Stimulated activated CD4-positive, alpha-beta T cell treated with anti-CD3 and anti-CD28 coated beads, TNF-alpha, amount 100 ng/mL, for 4 hours (primary cell): ENCODE measurements at places on chromosomes 12 and 14.

- DNase-seq: no peak
These were observed 59.8 kb downstream of the FRMD6 start for GRCh38 chr14:51711505-51711904.

- DNase-seq: no peak
These were observed 86.6 kb upstream of the OTX2 start for GRCh38 chr14:56896922-56897321.

DNA sequence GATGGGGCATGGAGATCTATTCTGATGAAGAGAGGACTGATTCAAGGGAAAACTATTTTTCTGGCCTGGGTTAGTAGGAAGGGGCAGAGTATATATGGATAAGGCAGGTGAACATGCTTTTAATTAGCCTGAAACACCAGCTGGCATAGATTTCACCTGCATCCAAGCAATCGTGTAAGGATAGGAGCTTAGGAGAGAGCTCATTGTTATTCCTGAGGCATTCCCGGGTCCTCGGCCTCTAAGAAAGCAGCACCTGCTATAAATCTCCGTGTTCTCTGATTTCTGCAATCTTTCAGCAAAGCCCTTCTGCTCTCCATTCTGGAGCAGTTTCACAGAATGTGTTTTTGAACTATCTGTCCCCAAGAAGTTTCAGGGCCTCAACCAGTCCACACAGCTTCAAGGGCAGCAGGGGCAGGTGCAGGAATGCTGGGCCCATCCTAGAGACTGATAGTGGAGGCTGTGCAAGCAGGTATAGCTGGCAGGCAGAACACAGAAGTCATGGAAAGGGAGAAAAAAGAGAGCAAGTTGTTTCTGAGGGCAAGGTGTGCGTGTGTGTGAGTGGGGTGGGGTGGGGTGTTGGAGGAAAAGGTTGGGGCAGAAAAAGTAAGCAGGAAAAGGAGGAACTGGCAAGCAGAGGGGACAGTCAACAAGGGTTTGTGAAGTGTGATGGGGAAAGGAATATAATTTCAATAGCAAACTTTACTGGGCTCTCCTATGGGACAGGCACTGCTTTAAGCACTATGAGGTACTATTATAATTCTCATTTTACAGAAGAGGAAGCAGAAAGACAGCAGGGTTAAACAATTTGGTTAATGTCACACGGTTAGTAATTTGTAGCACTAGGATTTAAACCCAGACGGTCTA is 203.7 kb upstream of the SSTR1 start:
- no peak for DNase-seq

- DNase-seq: no peak
These were observed 69.7 kb downstream of the SLC24A4 start for GRCh38 chr14:92392711-92393110.

GRCh38 chr14:99028041-99028440 is 244.0 kb downstream of the BCL11B start:
- no peak for DNase-seq

DNA sequence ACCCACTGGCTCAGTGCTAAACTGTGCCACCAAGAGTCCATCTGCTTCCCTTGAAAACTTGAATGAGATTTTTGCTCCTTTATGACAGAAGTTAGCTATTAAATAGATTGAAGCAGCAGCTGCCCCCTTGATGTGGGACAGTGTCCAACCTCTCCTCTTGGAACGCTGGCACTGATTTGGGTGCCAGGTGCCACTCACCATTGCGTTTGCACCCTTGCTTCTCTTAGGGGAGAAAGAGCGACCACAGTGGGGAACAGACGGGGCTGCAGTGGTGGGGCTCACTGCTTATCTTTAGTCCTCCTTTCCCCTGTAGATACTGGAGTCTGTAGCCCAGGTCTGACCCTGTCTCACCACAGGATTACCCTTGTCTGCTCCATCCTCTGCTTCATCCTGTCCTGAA is 9.4 kb downstream of the EP400 start:
- DNase-seq: no peak

DNA sequence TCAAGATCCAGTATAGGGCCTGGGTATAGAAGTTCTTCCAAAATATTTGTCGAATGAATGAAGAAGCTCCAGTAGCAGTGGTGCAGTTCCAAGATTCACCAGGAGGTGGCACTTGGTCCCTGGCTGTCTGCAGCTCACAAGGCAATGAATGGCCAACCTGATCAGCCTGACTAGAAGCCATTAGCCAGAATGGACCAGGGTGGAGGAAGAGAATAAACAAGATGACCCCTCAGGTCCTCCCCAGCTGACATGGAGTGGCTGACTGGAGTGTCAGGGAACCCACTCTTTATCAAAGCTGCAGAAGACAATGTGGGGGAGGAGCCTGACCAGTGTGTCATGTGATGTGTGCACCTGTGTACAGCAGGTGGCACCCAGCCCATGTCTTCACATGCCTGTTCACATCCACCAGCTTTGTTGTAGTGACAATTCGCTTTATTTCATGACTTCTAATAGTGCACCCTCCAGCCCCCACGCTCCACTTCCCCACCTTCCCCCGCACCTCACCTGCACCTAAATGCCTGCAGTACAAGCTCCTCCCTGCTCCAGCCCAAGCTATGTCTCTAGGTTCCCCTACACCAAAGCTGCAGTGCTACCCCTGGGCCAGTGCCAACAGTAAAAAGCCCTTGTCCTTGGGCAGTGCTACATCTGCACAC is 3.0 kb downstream of the LTBP2 start:
- peak; percentile 77 for DNase-seq

GRCh38 chr14:65604936-65605335 is 192.4 kb downstream of the FUT8 start:
- no peak for DNase-seq

- DNase-seq: no peak
These were observed 234.4 kb upstream of the CLEC14A start for GRCh38 chr14:38490273-38490672.

DNA sequence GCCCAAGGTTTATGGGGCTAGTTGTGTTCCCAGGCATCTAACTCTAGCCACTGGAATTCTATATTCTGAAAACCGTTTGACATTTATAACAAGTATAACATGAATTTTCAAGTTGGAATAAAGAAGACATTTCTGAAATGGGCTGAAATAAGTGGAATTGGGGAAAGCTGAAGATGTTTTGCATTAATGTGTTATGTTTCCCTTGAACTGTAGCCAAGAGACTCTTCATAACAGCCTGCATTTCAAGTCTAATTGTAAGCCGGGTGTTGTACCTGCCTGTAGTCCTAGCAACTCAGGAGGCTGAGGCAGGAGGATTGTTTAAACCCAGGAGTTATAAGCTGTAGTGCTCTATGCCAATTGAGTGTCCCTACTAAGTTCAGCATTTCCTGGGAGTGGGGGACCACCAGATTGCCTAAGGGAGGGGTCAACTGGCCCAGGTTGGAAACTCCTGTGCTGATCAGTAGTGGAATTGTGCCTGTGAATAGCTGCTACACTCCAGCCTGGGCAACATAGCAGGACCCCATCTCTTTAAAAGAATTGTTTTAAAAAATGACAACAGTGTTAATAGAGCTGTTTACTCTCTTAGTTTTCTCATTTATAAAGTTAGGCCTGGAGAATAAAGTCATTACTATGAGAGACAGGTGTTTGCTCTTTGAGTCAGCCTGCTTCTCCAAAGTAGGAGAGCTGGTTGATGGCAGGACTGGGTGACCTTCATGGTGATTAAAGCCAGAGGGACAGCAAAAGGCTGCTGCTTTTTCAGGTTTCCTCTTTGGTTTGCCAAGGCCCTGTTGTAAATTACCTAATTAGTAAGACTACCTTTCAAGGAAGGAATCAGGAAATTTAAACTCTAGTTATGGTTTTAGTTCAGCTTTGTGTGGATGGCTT is 483.6 kb upstream of the RGS6 start:
- DNase-seq: no peak

DNA sequence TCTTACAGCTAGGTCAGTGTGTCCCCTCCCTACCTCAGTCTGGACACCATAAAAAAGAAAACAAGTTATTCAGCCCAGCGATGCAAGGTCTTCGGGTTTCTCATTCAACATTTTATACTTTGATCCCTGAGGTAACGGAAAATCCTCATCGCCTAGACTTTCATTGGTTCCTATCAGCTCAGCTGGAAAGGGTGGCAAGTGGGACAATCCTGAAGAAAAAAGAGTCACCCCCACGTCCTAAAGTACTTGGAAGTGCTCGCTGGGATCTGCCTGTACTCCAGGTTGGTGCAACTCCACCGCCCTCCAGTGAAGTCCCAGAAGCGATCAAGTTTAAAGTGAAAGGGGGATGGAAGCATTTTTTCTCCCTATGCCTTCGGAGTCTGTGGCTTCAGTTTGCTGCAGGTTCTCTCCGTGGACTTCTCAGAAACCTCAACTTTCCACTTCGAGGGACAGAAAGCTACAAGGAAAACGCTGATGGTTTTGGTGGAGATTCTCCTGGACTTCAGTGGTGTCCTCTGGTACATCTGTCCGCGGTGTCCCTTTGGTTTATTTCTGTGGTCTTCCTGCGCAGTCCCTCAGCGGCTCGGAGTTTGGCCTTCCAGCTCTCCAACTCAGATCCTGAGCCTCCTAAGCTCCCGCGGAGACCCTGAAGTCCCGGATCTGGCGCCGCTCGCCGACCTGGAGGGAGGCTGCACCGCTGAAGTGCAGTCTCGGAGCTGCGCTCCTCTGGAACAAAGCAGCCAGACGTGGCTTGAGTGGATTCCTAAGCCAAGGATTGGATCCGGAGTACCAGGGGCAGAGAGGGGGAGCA is 1.8 kb upstream of the LRFN5 start:
- DNase-seq: no peak

DNA sequence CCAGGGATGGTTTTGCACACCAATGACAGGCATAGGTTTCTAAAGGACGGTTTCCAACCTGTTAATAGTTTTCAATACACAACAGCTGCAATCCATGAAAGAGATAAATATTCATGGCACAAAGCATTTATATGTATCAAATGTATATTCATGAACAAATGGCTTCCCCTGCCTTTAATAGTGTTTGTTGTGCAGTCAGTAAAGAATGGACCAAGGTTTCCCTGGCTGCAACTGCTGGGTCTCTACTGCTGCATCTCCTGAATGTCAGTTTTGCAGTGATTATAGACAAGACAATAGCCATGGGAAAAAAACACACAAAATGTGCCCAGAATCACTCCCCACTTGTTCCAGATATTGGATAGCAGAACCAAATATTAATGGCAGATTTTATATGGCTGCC is 284.1 kb downstream of the BTG1 start:
- no peak for DNase-seq

GRCh38 chr12:92623386-92623785 is 79.4 kb upstream of the PLEKHG7 start:
- no peak for DNase-seq

- no peak for DNase-seq
These were observed 105.0 kb downstream of the ETNK1 start for GRCh38 chr12:22729957-22730443.

DNA sequence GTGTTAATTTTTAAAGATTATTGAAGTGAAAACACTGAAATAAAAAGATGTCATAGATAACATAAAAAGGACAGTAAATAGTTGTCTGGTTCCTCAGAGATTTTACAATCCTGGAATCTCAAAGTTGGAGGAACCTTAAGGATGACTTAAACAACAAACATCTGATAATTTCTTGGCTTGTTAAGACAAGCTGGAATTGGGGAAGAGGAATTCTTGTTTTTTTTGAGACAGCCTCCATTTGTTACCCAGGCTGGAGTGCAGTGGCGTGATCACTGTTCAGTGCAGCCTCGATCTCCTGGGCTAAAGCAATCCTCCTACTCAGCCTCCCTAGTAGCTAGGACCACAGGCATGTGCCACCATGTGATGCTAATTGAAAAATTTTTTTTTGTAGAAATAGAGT is 2.3 kb downstream of the ZNF410 start:
- DNase-seq: no peak
